ENCODE measurements at places on chromosomes 3 and 15.

DNA sequence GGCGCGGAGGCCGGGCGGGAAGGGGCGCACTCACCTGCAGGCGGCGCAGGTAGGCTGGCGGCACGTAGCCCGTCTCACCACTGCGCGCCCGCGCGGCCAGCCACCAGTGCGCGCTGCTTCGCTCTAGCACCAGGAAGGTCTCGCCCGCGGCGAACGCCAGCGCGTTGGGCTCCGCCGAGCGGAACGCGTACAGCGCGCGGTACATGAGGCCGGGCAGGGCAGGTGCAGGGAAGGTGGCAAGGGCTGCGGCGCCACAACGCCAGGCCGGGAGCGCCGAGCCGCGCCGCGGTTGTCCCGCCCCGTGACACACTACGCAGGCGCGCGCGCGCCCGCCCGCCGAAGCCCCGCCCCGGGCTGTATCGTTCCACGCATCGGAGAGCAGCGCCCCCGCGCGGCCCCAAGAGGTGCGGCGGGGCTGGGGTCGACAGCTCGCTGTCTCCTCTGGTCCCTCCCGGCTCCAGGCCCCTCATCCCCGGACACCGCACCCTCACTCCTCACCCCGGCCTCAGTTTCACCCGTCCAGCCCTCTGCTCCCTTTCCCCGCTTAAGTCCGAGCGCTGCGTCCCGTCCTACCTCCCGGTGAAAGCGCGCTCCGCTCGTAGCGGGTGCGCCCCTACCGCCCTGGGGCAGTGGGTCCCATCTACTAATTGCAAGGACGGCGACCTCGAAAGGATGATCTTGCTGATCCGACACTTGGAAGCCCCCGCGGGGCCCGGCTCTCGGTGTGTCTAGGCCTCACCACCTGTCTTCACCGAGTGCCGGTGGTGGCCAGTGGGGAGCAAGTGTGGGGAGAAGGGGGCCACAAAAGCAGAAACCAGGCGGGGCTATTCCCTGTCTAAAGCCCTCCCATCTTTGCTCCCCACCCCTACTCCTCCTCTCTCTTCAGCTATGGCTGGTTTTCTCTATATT, at the start of gene NCKIPSD:
Gene NCKIPSD (minus strand): TSS at position 313 of the 909 bp plus-strand sequence. CDS start 108 bp downstream, at position 205.
- DNase-seq, result peak; percentile 96

GRCh38 chr3:168881804-168882203, 781.7 kb downstream of the MECOM start:
- DNase-seq, result no peak

- no peak for DNase-seq
These were observed 15.0 kb downstream of the PRR23E start for GRCh38 chr3:127207727-127208482.

- DNase-seq, result no peak
These were observed 748.8 kb upstream of the CCDC54 start for GRCh38 chr3:106628407-106628806.

GRCh38 chr15:52673312-52673711, 5.9 kb downstream of the ATOSA start:
- DNase-seq, result no peak

GRCh38 chr3:16897254-16897926, 12.6 kb downstream of the PLCL2 start:
- no peak for DNase-seq
